ENCODE measurements at places on chromosomes 6 and 20.

- DNase-seq = no peak
Measured at GRCh38 chr6:159059885-159060506, 15.2 kb upstream of the TAGAP start.

- no peak for DNase-seq
Measured at GRCh38 chr6:146985111-146985510, 219.1 kb upstream of the STXBP5 start.

DNA sequence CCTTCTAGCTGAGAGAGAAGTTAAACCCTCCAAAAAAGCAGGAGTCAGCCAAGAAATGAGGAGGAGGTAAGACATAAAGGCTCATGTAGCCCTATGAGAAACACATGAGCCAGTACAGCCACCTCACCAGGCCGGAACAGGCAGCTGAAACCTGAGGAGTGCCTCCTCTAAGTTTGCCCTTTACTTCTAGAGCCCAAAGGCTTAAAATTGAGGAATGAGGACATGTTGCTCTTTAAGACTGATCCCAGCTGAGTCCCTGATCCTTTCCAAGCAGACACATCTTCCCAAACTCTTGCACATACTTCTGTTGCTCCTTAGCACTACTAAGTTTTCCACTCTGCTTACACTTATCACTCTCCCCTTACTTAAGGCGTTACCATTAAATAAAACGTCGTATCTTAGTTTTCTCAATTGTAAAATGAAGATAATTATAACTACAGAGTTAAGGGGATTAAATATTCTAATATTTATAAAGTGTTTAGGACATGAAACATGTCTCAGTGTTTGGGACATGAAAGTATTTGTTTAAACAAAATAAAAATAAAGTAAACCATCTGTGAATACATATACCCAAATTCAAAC lies 124.0 kb downstream of the OGFRL1 start:
- DNase-seq = no peak

DNA sequence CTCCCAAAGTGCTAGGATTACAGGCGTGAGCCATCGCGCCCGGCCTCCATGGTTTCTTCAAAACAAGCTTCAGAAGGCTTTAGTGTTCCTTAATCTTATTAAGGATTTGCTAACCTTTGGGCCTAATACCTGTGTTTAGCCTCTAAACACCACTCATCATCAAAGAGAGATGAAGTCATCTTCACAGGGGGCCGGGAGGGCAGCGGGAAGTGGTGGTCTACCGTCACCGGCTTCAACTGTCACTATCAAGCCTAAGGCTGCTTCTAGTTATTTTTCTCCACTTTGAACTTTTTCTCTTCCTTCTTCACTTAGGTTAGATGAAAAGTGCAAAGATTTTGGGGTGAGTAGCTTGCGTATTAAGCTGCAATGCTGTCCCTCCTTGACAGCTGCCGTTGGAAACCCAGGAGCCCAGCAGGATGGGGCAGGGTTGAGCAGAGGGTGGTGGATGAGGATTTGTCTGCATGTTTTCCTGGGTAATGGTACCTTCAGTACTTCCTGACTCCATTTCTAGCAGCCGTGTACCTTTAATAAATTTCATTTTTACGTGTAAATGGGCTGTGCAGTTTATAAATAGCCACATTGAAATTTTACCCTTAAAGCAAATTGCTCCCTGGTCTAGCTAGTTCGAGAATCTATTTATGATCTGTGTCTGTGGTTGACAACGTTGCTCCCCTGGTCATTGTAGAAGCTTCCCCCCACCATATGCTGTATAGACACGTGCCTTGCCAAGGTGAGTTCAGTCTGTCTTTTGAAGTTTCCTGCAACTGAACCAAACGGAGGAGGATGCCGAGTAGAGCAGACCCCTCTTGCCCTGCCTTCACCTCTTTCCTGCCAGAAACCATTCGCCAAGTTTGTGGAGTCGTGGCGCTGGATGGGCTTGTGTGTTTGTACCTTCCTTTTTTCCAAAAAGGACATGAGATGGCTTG lies 64.8 kb downstream of the SYNJ2 start:
- DNase-seq = peak; percentile 9

DNA sequence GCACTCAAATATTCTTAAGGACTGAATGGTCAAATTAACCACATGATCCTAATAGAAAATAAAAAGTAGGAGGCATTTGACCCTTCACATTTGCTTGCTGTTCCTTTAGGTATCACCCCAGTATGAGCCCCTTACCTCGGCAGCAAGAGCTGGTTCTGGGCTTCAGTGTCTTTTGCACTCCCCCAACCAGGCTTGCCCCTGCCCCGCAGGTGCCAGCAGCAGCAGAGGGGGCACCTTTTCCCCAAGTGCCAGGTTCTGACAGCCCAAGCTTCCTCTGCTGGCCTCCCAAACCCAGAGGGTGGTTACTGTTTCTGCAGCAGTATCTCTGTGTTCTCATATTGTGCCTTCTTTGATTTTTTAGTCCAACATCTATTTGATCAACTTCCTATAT lies 23.2 kb downstream of the UBE2V1 start:
- no peak for DNase-seq

DNA sequence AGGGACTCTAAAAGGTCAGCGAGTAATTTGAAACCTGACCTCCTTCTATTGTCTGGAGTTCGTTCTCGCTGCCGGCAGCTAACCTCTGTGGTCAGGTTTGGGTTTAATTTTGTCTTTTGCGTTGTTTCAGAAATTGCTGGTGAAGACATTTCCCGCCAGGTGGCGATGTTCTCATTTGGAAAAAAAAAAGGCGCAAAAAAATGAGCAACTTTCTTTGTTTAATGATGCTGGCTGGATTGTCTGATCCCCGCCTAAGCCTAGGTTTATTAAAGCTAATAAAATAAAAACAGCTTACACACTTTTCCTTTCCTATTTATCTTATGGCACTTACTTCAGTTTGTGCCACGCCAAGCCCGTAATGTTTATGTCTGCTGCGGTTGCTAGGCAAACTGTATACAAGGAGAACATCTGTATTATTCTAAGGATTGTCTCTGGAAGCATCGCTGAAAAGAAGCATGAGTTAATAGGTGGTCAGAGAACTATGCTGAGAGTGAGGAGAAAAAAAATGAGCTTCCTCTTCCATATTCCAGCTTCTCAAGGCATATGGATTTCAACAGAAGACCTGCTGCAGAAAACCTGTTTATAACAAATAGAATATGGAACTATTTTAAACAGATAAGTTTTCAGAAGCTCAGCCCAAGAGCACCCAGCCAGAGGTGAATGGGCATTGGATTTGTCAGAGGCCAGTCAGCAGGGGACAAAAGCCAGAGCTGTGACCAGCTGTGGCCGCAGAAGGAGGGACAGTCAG lies 205.7 kb downstream of the DOK5 start:
- peak; percentile 30 for DNase-seq

- DNase-seq = no peak
Measured at GRCh38 chr6:76043690-76044089, 28.8 kb downstream of the IMPG1 start.

DNA sequence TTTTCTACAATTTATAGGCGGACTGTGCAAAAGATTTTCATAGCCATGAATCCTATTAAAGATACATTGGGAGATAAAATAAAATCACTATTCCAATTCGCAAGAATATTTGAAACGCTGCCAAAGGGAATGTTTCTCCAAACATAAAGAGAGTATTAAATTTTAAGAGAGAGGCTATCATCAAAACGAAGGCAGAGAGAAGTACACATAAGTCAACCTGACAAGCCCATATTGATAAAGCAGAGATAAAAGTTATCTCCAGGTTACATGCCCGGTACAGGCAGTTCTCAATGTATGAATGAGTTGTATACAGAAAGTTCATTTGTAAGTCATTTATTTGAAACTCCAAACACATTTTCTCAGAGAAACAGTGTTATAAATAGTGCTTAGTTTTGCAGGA lies 193.1 kb downstream of the ATXN1 start:
- no peak for DNase-seq

DNA sequence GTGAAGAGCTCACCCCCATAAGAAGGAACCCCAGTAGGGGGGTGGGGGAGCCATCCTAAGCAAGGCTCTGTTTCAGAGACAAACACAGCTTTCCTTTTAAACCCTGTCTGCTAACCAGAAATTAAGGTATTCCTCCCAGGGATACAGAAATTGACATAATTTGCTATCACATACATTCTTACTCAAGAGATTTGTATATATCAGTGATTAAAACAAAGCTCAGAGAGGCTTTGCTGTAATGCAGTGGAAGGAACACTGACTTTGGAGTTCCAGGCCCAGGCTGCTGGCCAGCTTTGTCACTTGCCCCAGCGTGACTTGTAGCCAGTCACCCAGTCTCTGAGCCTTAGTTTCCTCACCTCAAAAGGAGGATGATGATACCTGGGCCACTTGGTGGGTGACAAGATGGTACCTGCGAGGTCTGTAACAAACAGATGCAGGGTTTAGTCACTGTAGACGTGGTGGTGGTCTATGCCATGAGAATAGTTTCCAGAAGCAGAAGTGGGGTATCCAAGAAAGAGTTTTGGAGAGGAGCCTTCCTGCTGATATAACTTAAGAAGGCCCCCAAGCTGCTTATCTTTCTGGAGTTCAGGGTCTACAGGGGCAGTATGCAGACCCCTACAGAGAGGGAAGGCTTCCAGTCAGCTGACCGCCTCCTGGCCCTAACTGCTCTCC lies 3.2 kb upstream of the FOXF2 start:
- DNase-seq = no peak

DNA sequence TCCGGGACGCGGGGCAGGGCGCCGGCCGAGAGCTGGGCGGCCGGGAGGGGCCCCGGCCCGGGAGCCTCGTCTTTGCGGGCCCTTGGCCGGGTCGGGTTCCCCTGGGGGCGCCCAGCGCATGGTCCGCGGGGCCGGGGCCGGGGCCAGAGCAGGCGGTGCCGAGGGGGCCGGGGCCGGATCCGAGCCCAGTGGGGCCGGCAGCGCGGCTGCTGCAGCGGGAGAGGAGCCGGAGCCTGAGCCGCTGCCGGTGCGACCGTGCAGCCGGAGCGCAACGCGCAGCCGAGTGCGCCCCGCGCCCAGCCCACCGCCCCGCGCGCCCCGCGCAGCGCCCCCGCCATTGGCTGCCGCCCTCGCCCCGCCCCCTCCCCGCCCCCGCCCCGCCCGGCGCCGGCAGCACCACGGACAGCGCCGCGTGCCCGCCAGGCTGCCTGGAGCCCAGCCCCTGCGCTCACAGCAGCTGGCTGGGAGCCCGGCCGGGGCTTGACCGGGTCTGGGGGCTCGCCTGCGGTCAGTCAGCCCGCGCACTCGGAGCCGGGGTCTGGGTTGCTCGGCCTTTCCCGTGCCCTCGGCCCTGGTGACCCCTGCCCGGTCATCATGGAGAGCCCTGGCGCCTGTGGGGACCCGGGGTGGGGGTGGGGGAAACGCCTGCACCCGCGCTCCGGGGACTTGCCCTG lies at the start of gene HRH3:
TSS of gene HRH3 (minus strand) at position 287 of the 674 bp plus-strand sequence. CDS start 308 bp downstream, outside the sequence.
- no peak for DNase-seq

GRCh38 chr20:58393299-58393698 lies 4.3 kb downstream of the VAPB start:
- no peak for DNase-seq

DNA sequence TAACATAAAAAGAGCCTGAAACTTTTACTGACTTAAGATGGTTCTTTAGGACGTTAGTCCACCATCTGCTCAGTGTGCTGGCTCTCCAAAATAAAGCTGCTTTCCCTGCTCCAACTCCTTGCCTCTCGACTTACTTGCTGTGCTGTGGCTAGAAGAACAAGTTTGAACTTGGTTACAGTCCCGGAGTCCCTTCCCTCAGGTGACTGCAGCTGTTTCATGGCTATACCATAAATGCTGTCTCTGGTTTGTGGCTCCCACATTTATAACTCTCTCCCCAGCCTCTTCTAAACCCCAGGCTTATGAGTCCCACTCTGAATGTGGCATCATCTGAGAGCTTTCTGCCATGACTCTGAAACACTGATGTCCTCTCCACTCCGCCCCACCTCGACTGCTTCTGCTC lies 306.4 kb upstream of the PRND start:
- DNase-seq = no peak
